ENCODE measurements at places on chromosomes 16 and 17. TPM values are rescaled to one million over a fixed set of nuclear protein-coding genes. Genes with fewer than 3 reads are reported as not detected.

The NPW gene
- 12.3 TPM for total RNA-seq

The DNAAF8 gene
- 0.60 TPM for total RNA-seq

The KRT39 gene
- not detected for total RNA-seq

The KIF18B gene
- 0.20 TPM for total RNA-seq

The TOB1 gene
- total RNA-seq: 222 TPM

The PPP1R27 gene
- 0.62 TPM for total RNA-seq

The MYLK3 gene
- 0.07 TPM for total RNA-seq

The ADAD2 gene
- total RNA-seq: 1.0 TPM

The ZFPM1 gene
- 4.6 TPM for total RNA-seq

The RPH3AL gene
- 26.4 TPM for total RNA-seq

The RRAD gene
- total RNA-seq: 0.64 TPM

The PRR15L gene
- 0.95 TPM for total RNA-seq

DNA sequence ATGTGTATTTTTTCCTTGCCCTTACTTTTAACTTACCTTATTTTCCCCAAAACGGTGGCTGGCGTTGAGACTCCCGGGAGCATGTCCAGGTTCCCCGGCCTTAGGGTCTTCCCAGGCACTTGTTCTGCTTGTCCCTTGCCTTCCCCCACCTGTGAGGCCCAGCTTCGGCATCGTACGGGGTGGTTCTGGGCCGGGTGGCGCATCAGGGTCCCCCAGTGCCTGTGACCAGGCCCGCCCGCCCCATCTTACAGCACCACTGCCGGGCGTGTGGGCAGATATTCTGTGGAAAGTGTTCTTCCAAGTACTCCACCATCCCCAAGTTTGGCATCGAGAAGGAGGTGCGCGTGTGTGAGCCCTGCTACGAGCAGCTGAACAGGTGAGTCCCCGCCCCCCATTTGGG is 7.4 kb downstream of the HGS start:
- H3K4me1 ChIP-seq: no peaks in the 10 kb centered on the region
- H3K27me3 ChIP-seq: no peaks in the 10 kb centered on the region
- no peak overlapping the region for H3K4me3 ChIP-seq
- H3K36me3 ChIP-seq: no peaks in the 10 kb centered on the region
- no peak overlapping the region for H3K27ac ChIP-seq

DNA sequence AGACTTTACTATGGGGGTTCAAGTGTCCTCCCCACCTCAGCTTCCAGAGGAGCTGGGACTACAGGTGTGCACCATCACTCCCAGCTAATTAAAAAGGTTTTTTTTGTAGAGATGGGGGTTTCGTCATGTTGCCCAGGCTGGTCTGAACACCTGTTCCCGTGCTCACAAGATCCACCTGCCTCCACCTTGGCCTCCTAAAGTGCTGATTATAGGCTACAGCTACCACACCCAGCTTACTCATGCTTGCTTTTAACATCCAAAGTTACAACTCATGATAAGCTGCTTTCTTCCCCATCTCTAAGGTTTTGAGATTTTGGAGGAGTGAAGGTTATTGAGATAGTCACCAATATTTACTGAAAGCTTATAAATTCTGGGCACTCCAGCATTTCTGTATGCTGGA is 2.6 kb downstream of the NUP88 start:
- no peak for DNase-seq
- no peak overlapping the region for H3K4me3 ChIP-seq

DNA sequence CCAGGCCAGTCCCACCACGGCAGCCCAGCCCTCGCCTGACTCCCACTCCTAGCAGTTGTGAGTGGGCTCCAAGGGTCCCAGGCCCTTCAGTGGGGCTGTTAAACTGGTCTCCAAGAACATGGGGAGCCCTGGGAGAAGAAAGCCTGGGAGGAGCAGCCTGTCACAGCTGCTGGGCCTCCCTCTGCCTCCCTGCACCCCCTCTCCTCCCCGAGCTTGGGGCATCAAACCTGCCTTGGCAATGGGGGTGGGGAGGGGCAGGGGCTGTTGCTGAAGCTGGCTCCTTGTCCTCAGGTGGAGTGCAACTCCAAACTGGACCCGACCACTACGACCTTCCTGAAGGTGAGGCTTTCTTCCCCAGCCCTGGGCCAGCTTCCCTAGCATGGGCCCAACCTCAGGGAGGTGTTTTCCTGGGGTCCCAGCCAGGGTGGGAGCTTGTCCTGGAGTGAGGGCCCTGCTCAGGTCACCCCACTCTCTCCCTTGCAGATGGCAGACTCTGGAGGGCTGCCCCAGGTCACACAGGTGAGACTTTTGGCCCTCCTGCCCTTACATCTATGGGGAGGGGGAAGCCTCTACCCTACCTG is 6.6 kb upstream of the SETD6 start:
- peak; percentile 36 for DNase-seq
- H3K36me3 ChIP-seq: no peaks in the 10 kb centered on the region
- H3K4me1 ChIP-seq: no peaks in the 10 kb centered on the region

GRCh38 chr16:65119901-65120401 is 1.9 kb downstream of the CDH11 start:
- no peaks in the 10 kb centered on the region for H3K27me3 ChIP-seq
- H3K4me1 ChIP-seq: no peaks in the 10 kb centered on the region
- no peaks in the 10 kb centered on the region for H3K36me3 ChIP-seq
- H3K27ac ChIP-seq: no peak overlapping the region
- H3K4me3 ChIP-seq: no peak overlapping the region
- no peak for DNase-seq

DNA sequence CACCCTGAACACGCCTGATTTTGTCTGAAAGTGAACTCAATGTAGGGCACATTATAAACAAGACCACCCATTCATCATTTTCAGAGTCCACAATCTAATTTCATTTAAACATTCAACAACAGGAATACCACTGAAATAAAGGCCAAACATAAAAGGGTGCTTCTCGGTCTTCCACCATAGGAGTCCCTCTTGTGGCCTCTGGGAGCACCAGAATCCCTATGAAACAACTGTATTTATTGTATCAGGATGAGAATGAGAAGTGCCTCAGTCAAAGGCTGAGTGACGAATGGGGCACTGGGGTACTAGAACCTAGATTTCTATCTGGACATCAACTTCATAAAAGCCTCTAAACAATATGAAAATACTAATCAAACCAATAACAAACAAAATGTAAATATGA is 40.4 kb downstream of the NXPH3 start:
- H3K27ac ChIP-seq: no peak overlapping the region
- no peaks in the 10 kb centered on the region for H3K27me3 ChIP-seq
- no peak for DNase-seq

DNA sequence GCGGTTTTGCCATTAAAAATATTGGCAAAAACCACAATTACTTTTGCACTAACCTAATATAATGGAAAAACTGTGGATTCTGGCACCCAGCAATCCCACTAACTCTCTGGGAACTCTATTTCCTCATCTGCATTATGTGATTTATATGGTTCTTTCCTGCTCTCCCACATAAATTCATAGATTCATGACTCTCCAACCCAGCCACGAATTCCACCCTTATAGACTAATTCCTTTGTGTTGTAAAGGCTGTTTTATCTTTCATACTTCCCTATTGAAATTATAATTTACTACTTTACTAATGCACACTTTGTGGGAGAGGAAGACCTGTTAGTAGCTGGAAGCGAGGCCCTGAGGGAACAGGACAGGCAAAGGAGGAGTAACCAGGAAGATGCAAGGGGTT is 88.4 kb upstream of the GNAO1 start:
- no peak overlapping the region for H3K4me3 ChIP-seq
- H3K27me3 ChIP-seq: no peaks in the 10 kb centered on the region
- H3K36me3 ChIP-seq: no peaks in the 10 kb centered on the region
- no peak overlapping the region for H3K27ac ChIP-seq
- no peaks in the 10 kb centered on the region for H3K4me1 ChIP-seq
- DNase-seq: no peak

DNA sequence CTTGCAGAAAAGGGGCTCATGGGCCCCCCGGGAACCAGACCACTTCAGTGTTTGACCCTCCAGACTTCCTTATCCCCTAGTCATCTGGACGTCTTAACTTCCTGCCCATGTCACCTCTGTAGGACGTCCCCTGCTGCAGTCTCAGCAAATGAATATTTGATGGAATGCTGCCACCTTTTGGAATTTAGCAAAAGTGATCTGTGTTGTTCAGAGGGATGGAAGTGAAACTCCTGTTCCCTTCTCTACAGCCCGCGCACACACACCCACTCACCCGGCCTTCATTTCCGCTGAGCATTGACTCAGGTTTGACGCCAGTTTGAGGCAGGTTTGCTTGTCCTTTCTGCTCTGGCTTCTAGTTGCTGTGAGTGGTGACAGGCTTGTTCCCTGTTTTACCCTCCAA is 507.2 kb upstream of the EEF2KMT start:
- no peak for DNase-seq
- no peaks in the 10 kb centered on the region for H3K4me1 ChIP-seq
- H3K27me3 ChIP-seq: no peaks in the 10 kb centered on the region
- H3K4me3 ChIP-seq: no peak overlapping the region

DNA sequence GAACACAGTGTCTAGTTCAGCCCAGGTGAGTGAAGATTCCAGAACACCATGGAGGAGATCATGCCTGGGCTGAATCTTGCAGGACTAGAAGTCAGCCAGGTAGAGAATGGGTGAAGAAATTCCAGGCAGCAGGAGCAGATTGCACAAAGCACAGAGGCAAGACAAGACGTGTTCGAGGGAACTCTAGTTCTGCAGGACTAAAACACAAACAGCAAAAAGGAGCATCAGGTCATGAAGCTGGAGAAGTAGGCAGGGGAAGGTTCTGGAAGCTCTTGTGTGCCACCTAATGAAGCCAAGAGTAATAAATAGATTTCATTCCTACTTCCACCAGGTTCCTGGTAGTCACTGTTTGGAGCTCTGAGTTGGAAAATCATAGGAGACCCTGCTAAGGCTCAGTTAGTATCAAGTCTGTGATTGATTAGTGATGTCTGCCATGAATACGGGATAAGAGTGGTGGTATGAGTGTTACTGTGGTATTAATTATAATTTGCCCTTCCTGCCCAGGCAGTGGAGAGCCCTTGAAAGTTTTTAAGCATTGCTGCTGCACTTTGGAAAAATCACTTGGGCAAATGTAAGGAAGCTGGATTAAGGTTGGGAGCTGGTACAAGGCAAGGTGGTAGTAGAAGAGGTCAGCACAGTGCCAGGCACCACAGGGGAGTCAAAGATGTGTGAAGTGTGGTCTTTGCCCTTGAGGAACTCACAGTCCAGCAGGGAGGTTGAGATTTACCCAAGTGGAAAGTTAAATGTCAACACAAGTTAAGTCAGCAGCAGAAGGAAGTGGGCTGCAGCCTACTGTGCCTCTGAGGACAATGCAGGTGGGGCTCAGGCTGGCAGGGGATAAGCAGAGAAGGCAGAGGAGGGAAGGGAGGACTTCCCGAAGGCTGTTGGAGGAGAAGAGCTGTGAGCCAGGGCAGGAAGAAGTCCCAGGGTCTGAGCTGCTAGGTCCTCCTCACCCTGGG is 13.5 kb upstream of the FOXN1 start:
- H3K4me3 ChIP-seq: no peak overlapping the region
- H3K27ac ChIP-seq: no peak overlapping the region
- no peak for DNase-seq
- H3K4me1 ChIP-seq: peaks cover 14% of the 10 kb centered on the region
- H3K27me3 ChIP-seq: no peaks in the 10 kb centered on the region

- DNase-seq: peak; percentile 73
- H3K27ac ChIP-seq: peak within 1 kb of the TSS; percentile 73
- no peaks in the 10 kb centered on the region for H3K36me3 ChIP-seq
- H3K4me1 ChIP-seq: peaks cover 5% of the 10 kb centered on the region
- peak within 1 kb of the TSS; percentile 68 for H3K4me3 ChIP-seq
- H3K27me3 ChIP-seq: no peaks in the 10 kb centered on the region
These were observed at the start of gene SRCIN1 for GRCh38 chr17:38605841-38606645. Gene SRCIN1 (minus strand): TSS chr17:38605952. CDS start chr17:38605705, 247 bp downstream.

GRCh38 chr16:2950773-2951172 is 13.3 kb upstream of the KREMEN2 start:
- H3K4me3 ChIP-seq: no peak overlapping the region
- no peaks in the 10 kb centered on the region for H3K36me3 ChIP-seq
- H3K27me3 ChIP-seq: no peaks in the 10 kb centered on the region
- no peak for DNase-seq

- no peaks in the 10 kb centered on the region for H3K36me3 ChIP-seq
- no peaks in the 10 kb centered on the region for H3K27me3 ChIP-seq
- H3K4me1 ChIP-seq: no peaks in the 10 kb centered on the region
These were observed 29.1 kb upstream of the MED13 start for GRCh38 chr17:62094175-62094574.

- H3K27me3 ChIP-seq: no peaks in the 10 kb centered on the region
- DNase-seq: no peak
These were observed 268.8 kb downstream of the SNX29 start for GRCh38 chr16:12245088-12245920.

DNA sequence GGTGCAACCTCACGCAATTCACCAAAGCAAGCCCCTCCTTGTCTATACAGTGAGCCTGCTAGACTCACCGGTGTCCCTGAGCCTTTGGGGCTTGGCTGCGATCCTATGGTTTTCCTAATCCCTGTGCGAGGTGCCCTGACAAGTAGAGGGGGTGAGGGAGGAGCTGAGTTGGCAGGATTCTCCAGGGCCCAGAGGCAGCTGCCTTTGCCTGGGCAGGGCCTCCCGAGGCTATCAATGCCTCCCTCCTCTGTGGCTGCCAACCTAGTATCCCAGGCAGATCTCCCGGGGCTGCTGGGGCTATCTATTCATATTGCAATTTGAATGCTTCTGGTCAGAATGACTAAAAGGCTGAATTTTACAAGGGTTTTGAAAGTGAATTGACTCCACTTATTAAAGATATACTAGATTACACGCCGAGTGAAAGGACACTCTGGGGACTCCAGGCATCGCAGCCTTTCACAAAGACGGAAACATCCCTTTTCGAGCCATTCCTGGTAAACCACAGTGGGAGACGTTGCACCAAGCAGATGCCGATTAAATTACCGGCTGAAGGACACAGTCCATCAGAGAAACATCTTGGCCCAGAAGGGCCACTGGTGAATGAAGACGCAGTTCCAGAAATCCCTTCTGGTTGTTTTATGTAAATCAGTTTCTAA is 11.3 kb upstream of the PITPNM3 start:
- H3K36me3 ChIP-seq: no peaks in the 10 kb centered on the region
- DNase-seq: peak; percentile 20

GRCh38 chr17:28446716-28447395 is 26.6 kb upstream of the SLC13A2 start:
- no peaks in the 10 kb centered on the region for H3K4me1 ChIP-seq
- H3K27me3 ChIP-seq: no peaks in the 10 kb centered on the region
- H3K36me3 ChIP-seq: no peaks in the 10 kb centered on the region
- no peak for DNase-seq
- H3K4me3 ChIP-seq: no peak overlapping the region
- no peak overlapping the region for H3K27ac ChIP-seq

GRCh38 chr16:84948851-84949610 is 62.3 kb downstream of the ZDHHC7 start:
- H3K27ac ChIP-seq: peak overlapping the region; percentile 29
- H3K36me3 ChIP-seq: no peaks in the 10 kb centered on the region
- DNase-seq: no peak
- no peaks in the 10 kb centered on the region for H3K27me3 ChIP-seq
- H3K4me1 ChIP-seq: no peaks in the 10 kb centered on the region

GRCh38 chr16:8168016-8168415 is 422.3 kb downstream of the TMEM114 start:
- H3K4me3 ChIP-seq: no peak overlapping the region
- H3K27me3 ChIP-seq: no peaks in the 10 kb centered on the region
- no peak overlapping the region for H3K27ac ChIP-seq
- DNase-seq: no peak
